ENCODE measurements at places on chromosomes 11 and 22. TPM values are rescaled to one million over a fixed set of nuclear protein-coding genes. Genes with fewer than 3 reads are reported as not detected.

JAML gene
- total RNA-seq = not detected

AMPD3 gene
- total RNA-seq = 0.66 TPM

OR51B6 gene
- not detected for total RNA-seq

SPA17 gene
- total RNA-seq = 16.4 TPM

SLC5A4 gene
- 0.13 TPM for total RNA-seq

GAS2 gene
- 2.0 TPM for total RNA-seq

TEX54 gene
- not detected for total RNA-seq

RAG2 gene
- total RNA-seq = not detected

LRRC74B gene
- not detected for total RNA-seq

SLC17A6 gene
- not detected for total RNA-seq

All from aortic smooth muscle cell (primary cell).